ENCODE measurements at places on chromosomes 5 and 9. TPM values are rescaled to one million over a fixed set of nuclear protein-coding genes. Genes with fewer than 3 reads are reported as not detected.

Gene SPTLC1
- total RNA-seq, result 111 TPM

Gene FOXI1
- not detected for total RNA-seq

GRCh38 chr9:136945333-136946227 is 537 bp downstream of the C8G start:
- DNase-seq, result no peak

- DNase-seq, result no peak
Measured at GRCh38 chr9:134327671-134328231, 1.5 kb downstream of the RXRA start.

GRCh38 chr5:122385808-122386207 is 73.8 kb downstream of the SNCAIP start:
- no peak for DNase-seq

GRCh38 chr5:1815071-1815786 is 14.0 kb downstream of the NDUFS6 start:
- DNase-seq, result no peak

DNA sequence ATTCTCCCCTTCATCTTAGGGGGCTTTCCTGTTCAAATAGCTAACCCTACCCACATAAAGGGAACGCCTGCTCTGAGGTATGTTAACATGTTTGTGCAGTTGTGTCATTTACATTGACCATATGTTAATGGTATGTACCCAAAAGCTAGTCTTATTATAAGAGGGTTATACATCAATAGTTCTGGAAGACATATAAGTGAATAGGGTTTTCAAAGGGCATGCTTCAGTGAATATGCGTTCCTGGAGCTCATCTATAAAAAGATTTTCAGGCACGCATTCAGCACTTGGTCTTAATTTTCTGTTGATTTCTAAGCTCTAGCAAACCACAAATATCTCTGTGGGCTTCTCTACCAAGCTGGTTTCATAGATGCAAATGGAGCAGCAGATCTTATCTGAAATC is 766.1 kb downstream of the IRX1 start:
- no peak for DNase-seq

Gene TMEM174
- total RNA-seq, result not detected

DNA sequence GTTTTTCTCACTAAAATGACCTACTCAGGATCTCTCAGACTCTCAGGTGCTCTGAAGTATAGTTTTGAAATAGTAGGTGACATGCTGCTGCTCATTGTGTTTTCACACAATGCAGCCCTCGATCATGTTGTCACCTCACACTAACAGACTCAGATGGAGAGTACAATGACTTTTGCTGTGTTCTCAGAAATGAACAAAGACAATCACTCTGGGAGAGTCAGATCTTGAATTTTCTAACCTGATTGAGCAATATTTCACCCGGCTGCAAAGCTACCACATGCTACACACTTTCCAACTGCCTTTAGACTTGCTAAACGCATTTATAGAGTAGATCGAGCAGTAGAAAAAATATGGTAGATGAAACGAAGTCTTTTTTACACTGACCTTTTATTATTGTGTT is 113.4 kb downstream of the ST8SIA4 start:
- no peak for DNase-seq

- DNase-seq, result no peak
Measured at GRCh38 chr9:88435336-88435735, 47.1 kb downstream of the SPIN1 start.

DNA sequence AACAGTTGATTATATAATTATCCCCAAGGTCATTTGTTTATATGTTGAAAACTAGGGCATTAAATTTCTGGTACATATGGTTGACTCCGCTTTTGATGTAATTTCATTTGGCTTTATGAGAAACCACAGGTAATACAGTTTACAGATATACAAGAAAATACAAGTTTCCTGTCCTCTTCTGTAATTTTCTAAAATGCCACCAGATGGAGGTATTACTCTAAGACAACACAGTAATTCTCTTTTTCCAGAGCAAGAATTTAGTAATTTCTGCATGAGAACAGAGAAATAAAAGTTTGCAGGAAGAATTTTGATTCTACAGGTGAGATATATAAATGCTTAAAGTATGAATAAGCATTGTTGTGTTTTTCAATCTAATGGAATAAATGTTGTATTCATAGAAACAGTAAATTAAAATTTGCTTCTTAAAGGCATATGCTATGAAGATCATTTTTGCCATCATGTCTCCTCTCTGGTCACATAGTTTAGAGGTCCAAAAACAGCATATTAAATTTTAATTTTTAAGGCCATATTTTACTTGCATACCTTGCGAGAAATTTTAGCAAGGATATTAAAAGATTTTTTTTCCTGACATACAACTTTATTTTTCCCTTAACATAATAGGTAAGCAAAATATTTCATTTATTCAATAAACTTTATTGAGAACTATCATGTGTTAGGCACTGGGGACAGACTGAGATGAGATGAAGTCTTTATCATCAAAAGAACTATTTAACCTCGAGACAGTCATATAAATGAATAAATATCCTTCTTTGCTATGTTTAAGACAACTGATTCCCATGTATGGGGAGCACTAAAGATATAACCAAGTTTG is 22.7 kb downstream of the CHD1 start:
- peak; percentile 45 for DNase-seq

DNA sequence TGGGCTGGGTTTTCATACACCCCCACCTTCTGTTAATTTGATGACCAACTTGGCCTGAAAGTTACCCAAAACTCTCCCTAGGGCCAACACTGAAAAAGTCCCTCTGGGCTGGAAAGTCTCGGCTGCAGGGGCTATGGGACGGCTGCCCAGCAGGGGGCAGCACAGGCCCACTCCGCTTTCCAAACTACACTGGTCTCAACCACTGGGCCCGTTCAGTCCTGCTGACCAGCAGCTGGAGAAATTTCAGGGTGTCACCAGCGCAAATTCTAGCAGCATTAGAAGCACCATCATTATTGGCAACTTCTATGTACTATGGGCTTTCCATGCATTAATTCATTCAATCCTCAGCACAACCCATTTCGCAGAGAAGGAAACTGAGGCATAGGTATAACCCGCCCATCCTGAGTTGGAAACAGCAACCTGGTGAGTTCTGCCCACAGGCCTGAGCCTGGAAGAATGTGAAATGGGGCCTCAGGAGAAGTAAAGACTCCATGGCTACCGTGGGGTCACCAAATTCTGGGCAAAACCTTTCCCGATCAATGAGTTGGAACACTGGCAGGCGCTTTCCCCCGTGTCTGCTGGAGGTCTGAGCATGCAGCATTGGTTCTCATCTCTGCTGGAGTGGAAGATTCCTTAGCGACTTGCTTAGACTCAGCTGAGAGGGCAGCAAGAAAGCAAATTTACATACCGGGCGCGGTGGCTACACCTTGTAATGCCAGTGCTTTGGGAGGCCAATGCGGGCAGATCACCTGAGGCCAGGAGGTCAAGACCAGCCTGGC is 9.7 kb downstream of the ORM2 start:
- no peak for DNase-seq

Measured in urinary bladder (tissue), 4 donors.